Stimulated activated CD4-positive, alpha-beta T cell treated with anti-CD3 and anti-CD28 coated beads, Interleukin-4, amount 100 ng/mL, for 4 hours (primary cell): ENCODE measurements at places on chromosomes 11 and 22.

DNA sequence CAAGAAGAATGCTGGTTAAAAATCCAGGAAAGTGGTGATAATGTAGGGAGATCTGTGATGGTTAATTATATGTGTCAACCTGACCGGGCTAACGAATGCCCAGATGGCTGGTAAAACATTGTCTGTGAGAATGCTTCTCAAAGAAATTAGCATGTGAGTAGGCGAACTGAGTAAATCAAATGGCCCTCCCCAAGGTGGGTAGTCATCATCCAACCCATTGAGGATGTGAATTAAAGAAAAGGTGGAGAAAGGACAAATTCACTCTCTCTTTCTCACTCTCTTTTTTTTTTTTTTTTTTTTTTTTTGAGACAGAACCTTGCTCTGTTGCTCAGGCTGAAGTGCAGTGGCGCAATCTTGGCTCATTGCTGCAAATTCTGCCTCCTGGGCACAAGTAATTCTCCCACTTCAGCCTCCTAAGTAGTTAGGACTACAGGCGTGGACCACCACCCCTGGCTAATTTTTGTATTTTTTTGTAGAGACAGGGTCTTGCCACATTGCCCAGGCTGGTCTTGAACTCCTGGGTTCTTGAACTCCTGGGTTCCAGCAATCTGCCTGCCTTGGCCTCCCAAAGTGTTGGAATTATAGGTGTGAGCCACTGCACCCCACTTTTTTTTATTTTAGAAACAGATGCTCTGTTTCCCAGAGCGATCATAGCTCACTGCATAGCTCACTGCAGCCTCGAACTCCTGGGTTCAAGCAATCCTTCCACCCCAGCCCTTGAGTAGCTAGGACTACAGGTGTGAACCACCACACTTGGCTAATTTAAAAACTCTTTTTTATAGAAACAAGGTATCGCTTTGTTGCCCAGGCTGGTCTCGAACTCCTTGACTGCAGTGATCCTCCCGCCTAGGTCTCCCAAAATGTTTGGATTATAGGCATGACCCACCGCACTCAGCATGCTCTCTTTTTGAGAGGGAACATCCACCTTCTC lies 22.0 kb upstream of the P2RY6 start:
- no peak for DNase-seq

GRCh38 chr11:94603587-94603986 lies 36.4 kb downstream of the PIWIL4 start:
- no peak for DNase-seq

DNA sequence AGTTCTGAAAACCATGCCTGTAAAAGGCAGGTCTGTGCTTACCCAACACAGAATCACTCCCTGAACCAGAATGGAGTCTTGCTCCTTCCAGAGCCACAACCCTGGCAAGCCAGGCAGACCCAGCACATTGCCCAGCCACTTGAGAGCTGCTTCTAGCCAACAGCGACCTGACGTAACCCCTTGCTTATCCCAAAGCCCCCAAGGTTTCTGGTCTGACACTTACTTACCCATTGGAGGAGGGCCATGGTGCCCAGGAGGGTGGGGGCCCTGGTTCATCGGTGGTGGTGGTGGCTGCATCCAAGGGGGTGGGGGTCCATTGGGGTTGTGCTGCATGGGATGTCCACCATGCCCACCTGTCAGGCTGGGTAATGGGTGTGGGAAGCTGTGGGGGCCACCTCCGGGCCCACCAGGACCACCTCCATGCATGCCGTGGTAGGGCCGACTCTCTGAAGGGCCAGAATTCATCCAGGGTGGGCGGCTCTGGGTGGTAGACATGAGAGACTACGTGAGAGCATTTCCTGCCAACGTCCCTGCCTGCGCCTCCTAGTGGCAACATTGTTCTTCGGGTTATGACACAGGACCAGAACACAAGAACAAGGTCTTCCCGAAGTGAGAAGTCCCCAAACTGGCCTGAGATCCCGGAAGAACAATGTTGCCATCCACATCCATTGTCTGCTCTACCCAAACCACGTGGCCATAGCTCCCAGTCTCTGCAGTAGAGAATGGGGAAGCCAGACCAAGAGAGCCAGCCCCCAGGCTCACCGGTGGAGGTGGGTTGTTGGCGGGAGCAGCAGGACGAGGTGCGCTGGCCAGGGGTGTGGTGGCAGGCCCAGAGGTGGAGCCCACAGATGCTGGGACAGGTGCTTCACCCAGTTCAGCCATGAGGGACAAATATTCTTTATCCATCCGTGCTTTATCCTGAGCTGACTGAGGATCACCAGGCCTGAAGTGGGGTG lies 7.8 kb upstream of the PYGM start:
- DNase-seq: peak; percentile 72

GRCh38 chr11:44338026-44338425 lies 28.1 kb upstream of the ALX4 start:
- DNase-seq: no peak

DNA sequence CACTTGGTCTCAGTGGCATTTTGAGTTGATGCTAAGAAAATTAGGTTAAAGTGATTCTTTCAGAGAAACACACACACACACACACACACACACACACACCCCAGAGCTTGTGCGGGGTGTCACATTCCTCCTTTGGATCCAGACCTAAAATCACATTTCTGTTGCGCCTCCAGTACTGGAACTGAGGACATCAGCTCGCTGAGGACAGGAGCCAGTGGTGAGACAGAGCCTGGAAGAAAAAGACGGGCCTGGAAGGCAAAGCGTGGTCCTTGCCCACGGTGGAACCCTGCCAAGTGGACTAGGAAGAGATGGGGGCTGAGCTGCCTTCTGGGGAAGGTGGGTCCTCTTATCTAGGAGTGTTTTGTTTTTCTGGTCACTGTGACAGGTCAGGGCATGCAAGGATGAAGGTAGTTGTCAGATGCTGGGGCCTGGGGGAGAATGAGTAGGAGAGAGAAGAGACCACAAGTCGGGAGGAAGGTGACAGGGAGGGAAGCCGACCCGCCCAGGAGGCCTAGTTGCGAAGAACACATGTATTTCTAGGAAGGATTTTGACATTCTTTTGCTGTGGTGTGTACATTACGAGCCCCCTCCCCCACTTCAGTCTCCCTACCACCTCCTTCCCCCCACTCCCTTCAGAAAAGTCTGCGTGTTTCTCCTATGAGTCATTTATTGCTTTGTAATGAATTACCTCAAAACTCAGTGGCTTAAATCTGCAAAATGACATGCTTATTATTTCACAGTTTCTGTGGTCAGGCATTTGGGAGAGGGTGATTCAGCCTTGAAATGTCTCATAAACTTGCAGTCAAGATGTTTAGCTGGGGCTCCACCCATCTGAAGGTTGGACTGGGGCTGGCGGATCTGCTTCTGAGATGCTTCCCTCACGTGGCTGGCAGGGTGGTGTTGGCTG lies 4.8 kb upstream of the ELFN2 start:
- DNase-seq: no peak
